ENCODE measurements at places on chromosomes 7 and 10.

- DNase-seq, result no peak
Observed at GRCh38 chr7:117937753-117938483, 64.7 kb upstream of the CTTNBP2 start.

GRCh38 chr10:78914502-78915189, 154.1 kb upstream of the ZMIZ1 start:
- DNase-seq, result no peak

DNA sequence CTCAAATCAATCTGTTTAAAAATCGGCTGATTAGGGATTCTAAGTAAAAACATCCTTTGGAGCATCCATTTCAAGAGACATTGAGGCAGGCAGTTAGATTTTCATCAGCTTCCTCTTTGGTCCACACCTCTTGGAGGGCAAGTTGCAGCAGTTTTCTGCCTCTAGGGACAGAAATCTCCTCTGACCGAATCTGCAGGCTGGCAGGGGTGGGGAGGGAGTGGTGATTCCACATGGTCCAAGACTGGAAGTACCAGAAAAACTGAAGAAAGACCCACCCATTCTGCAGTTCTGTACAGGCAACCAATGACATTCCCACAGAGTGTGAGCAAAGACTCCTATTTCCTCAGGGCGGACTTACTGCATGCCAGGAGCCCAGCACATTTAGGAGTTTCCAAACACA, 29.0 kb downstream of the FGFBP3 start:
- DNase-seq, result no peak

- DNase-seq, result no peak
Observed at GRCh38 chr7:109476409-109476808, 906.7 kb downstream of the DNAJB9 start.

DNA sequence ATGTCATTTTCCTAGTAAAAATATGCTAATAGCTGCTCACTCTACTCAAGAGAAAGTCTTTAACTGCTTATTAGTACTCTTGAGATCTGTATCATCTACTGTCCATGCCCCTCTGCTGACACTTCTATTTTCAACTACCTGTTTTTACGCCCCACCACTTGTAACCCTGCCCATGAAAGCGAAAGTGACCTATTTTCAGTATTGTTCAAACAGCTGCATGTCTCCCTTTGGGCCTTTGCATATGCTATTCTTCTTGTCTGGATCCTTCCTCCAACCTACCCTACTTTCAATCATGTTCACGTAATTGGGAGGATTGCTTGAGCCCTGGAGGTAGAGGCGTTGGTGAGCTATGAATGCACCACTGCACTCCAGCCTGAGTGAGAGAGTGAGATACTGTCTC, 1481.3 kb downstream of the GATA3 start:
- DNase-seq, result no peak
